Activated CD8-positive, alpha-beta T cell treated with anti-CD3 and anti-CD28 coated beads, Interleukin-2, amount 10 ng/mL, durations not matched to agents 7 days and 5 days (primary cell): ENCODE measurements at places on chromosomes 6 and 20. TPM values are rescaled to one million over a fixed set of nuclear protein-coding genes. Genes with fewer than 3 reads are reported as not detected.

DNA sequence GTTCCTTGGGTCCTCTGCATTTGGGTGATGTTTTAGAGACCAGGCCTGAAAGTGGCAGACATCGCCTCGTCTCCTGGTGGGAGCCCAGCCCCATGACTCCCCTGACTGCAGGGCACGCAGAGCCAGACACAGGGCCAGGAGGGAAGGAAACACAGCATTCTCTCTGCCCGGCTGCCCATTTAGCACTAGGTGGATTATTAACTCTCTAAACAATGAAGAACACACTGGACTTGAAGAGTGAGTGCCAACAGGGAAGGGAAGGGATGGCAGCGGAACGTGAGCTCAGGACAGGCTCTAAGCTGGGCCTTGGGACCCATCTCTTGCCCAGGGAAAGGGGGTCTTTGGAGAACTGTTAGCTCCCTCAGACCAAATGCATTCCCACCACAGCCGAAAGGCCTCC, 80.4 kb downstream of the TBXT start:
- no peaks in the 10 kb centered on the region for H3K36me3 ChIP-seq
- no peak for DNase-seq
- no peaks in the 10 kb centered on the region for H3K4me1 ChIP-seq
- no peak overlapping the region for H3K4me3 ChIP-seq
- peaks cover 5% of the 10 kb centered on the region for H3K27me3 ChIP-seq
- H3K27ac ChIP-seq, result no peak overlapping the region

GRCh38 chr6:117280922-117281321, 15.6 kb downstream of the VGLL2 start:
- no peaks in the 10 kb centered on the region for H3K4me1 ChIP-seq
- no peak overlapping the region for H3K4me3 ChIP-seq
- no peak overlapping the region for H3K27ac ChIP-seq
- peaks cover 12% of the 10 kb centered on the region for H3K27me3 ChIP-seq
- no peaks in the 10 kb centered on the region for H3K36me3 ChIP-seq
- DNase-seq, result no peak

- H3K36me3 ChIP-seq, result no peaks in the 10 kb centered on the region
- H3K4me3 ChIP-seq, result no peak overlapping the region
- peaks cover 8% of the 10 kb centered on the region for H3K27me3 ChIP-seq
- DNase-seq, result no peak
Measured at GRCh38 chr6:105194106-105194505, 14.3 kb upstream of the POPDC3 start.

DNA sequence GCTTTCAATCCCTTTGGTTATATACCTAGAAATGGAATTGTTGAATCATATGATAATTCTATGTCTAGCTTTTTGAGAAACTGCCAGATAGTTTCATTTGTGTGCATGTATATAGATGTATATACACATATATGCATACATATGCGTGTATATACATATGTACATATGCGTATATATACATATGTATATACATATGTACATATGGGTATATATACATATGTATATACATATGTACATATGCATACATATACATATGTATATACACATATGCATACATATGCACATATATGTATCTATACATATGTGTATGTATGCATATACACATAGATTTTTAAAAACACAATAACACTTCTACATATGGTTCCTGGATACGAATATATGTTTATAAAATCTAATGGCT, 8.4 kb downstream of the SF3B5 start:
- no peak overlapping the region for H3K27ac ChIP-seq
- peaks cover 2% of the 10 kb centered on the region for H3K36me3 ChIP-seq
- H3K27me3 ChIP-seq, result no peaks in the 10 kb centered on the region
- peaks cover 3% of the 10 kb centered on the region for H3K4me1 ChIP-seq
- no peak overlapping the region for H3K4me3 ChIP-seq

- H3K4me1 ChIP-seq, result no peaks in the 10 kb centered on the region
- no peak overlapping the region for H3K27ac ChIP-seq
- peaks cover 10% of the 10 kb centered on the region for H3K27me3 ChIP-seq
- no peak overlapping the region for H3K4me3 ChIP-seq
- peaks cover 5% of the 10 kb centered on the region for H3K36me3 ChIP-seq
Measured at GRCh38 chr20:25398376-25399036, 7.9 kb upstream of the ABHD12 start.

GRCh38 chr6:63352544-63353285, 32.9 kb upstream of the LGSN start:
- peak; percentile 58 for DNase-seq
- peaks cover 11% of the 10 kb centered on the region for H3K27me3 ChIP-seq
- peak overlapping the region; percentile 50 for H3K4me3 ChIP-seq
- H3K4me1 ChIP-seq, result peaks cover 24% of the 10 kb centered on the region

DNA sequence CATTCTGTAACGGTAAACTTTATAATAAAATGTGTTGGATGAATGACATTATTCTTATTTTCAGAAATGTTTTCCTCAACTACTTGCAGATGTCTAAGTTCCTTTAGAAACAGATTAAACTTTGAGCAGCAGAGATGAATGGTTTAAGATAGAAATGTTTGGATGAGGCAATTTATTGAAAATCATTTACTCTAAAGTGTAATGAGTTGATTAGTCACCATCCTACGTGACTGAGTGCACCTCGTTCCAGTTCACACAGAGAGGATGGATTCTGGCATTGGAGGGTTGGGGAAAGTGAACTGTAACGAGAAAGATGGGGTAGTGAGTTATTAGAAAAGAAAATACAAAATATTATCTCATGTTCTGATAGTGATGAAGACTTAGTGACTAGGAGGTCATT, 28.7 kb downstream of the SMPDL3A start:
- no peak overlapping the region for H3K27ac ChIP-seq
- no peak overlapping the region for H3K4me3 ChIP-seq
- no peaks in the 10 kb centered on the region for H3K36me3 ChIP-seq
- no peaks in the 10 kb centered on the region for H3K27me3 ChIP-seq
- no peaks in the 10 kb centered on the region for H3K4me1 ChIP-seq

- no peak overlapping the region for H3K4me3 ChIP-seq
- DNase-seq, result no peak
- no peak overlapping the region for H3K27ac ChIP-seq
- no peaks in the 10 kb centered on the region for H3K36me3 ChIP-seq
Measured at GRCh38 chr6:72553531-72554511, 68.0 kb upstream of the KCNQ5 start.

GRCh38 chr6:131694832-131695426, 6.3 kb downstream of the OR2A4 start:
- H3K4me1 ChIP-seq, result no peaks in the 10 kb centered on the region
- no peaks in the 10 kb centered on the region for H3K27me3 ChIP-seq
- H3K27ac ChIP-seq, result no peak overlapping the region

GRCh38 chr20:20037960-20038359, 14.3 kb downstream of the CRNKL1 start:
- peaks cover 63% of the 10 kb centered on the region for H3K36me3 ChIP-seq
- no peak overlapping the region for H3K27ac ChIP-seq
- no peak overlapping the region for H3K4me3 ChIP-seq
- no peaks in the 10 kb centered on the region for H3K4me1 ChIP-seq

GRCh38 chr6:161215876-161216615, 57.8 kb downstream of the AGPAT4 start:
- H3K27me3 ChIP-seq, result no peaks in the 10 kb centered on the region
- DNase-seq, result no peak
- H3K4me1 ChIP-seq, result no peaks in the 10 kb centered on the region
- H3K36me3 ChIP-seq, result peaks cover 2% of the 10 kb centered on the region

- H3K27me3 ChIP-seq, result peaks cover 2% of the 10 kb centered on the region
- H3K36me3 ChIP-seq, result no peaks in the 10 kb centered on the region
- no peak overlapping the region for H3K27ac ChIP-seq
- DNase-seq, result no peak
Measured at GRCh38 chr20:61233590-61233989, 18.5 kb upstream of the CDH4 start.

DNA sequence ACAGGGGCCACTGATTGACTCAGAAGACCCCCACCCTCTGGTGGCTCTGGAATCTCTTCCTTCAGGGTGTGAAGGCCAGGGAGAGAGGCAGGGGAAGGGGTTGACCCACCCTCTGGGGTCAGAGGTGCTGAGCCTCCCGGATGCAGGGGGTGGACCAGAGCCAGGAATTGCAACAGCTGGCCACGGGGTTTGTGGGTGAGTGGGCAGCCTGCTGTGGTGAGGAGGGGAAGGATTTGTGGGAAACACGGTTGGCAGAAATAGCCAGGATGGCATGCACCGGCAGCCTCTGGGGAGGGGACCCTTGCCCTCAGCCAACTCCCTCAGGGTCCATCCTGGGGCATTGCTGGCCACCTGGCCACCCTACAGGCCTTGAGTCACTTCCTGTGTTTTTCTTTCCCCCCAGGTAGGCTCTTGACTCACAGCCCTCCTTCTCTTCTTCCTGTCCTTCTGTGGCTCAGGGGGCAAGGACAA, 92.8 kb downstream of the MRPL14 start:
- H3K27ac ChIP-seq, result no peak overlapping the region
- H3K4me3 ChIP-seq, result no peak overlapping the region
- DNase-seq, result no peak
- H3K4me1 ChIP-seq, result peaks cover 2% of the 10 kb centered on the region
- no peaks in the 10 kb centered on the region for H3K36me3 ChIP-seq
- peaks cover 5% of the 10 kb centered on the region for H3K27me3 ChIP-seq

DNA sequence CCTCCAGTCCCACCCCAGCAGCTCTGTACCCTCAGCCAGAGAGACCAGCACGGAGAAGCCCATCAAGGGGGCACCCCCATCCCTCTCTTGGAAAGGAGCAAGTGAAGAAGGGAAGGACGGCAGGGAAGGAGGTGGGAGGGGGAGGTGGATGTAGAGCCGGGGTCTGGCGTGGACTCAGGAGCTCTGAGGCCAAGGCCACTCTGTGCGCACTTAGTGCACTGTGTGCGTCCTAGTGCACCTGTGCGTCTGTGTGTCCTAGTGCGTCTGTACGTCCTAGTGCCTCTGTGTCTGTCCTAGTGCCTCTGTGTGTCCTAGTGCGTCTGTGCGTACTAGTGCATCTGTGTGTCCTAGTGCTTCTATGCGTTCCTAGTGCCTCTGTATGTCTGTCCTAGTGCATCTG, 54.2 kb downstream of the DSTN start:
- no peaks in the 10 kb centered on the region for H3K27me3 ChIP-seq
- peaks cover 20% of the 10 kb centered on the region for H3K36me3 ChIP-seq
- DNase-seq, result no peak
- no peak overlapping the region for H3K4me3 ChIP-seq
- H3K4me1 ChIP-seq, result no peaks in the 10 kb centered on the region

DNA sequence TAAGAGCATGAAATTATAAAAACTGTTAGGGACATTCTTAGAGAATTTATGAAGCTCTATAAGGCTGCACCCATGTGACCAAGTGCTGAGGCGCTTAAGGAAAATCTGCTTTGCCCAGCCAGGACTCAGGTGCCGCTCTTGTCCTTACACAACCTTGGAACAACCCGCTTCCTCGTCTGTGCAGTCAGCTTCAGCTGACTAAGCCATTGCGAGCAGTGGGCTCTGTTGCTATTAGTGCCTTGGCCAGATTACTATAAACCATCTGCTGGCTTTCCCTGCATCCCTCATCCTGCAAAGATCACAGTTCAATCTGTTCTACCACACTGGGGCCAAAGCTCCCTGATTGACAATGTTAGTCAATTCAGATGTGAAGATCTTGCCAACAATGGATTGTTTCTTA, 89.1 kb upstream of the E2F3 start:
- no peak overlapping the region for H3K27ac ChIP-seq
- H3K4me1 ChIP-seq, result peaks cover 11% of the 10 kb centered on the region
- H3K27me3 ChIP-seq, result peaks cover 8% of the 10 kb centered on the region
- H3K4me3 ChIP-seq, result no peak overlapping the region
- DNase-seq, result no peak

DNA sequence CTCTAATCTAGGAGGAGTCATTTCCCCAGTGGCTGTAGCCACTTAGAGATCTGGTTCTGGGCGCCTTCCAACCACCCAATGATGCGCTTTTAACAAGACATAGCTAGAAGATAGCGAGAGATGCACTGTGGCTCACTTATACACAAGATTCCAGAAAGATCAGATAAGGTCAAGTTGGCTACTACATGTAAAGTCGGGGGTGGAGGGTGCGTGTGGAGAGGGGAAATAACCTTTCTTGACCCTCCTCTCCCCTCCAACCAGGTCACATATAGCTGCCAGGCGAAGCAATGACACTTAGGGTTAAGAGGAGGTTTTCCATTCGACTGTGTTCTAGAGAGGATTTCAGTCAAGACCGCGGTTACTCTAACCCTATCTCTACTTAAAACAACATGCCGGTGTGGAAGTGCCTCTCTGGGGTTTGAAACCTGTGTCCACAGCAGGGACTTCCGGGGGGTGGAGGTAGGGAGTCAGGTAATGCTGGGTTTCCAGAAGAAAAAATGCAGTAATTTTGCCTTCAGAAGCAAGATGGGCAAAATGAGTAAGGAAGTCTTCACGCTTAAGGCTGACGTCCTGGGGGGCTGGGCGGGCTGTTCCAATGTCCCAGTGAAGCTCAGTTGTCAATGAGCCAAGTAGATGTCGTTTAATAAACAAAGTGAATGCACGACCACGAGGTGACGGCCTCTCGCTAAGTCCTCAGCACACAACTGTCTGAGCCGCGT, 1.8 kb upstream of the SIM1 start:
- H3K27me3 ChIP-seq, result peaks cover 82% of the 10 kb centered on the region
- peak overlapping the region; percentile 1 for H3K4me3 ChIP-seq
- peak; percentile 14 for DNase-seq

GRCh38 chr6:28696682-28697081, 171.0 kb downstream of the GPX5 start:
- H3K4me1 ChIP-seq, result peaks cover 7% of the 10 kb centered on the region
- no peak overlapping the region for H3K27ac ChIP-seq
- no peak for DNase-seq
- peaks cover 68% of the 10 kb centered on the region for H3K27me3 ChIP-seq
- H3K4me3 ChIP-seq, result no peak overlapping the region

GRCh38 chr20:875115-875514, 41.0 kb downstream of the ANGPT4 start:
- no peaks in the 10 kb centered on the region for H3K27me3 ChIP-seq
- H3K4me1 ChIP-seq, result peaks cover 9% of the 10 kb centered on the region

DNA sequence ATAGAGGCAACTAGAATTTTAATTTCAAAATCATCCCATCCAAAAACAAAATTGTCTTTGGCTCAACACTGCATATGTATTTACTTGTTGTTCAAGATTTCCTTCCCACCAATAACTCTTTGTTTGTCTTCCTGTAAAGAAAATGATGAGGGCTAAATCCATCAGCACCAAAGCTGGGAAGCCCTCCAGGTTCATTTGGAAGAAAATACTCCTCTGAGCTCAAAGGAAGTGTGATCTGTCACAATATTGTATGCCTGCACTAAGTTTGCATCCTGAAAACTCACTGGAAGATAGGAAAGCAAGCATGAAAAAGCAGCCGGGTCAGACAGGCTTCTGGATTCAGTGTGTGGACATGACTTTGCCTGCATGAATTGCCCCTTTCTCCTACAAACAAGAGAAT, 28.7 kb upstream of the OPRM1 start:
- H3K4me1 ChIP-seq, result no peaks in the 10 kb centered on the region
- H3K36me3 ChIP-seq, result no peaks in the 10 kb centered on the region
- DNase-seq, result no peak
- no peaks in the 10 kb centered on the region for H3K27me3 ChIP-seq

Gene AKAP12
- total RNA-seq, result 0.08 TPM

Gene HTR1B
- total RNA-seq, result not detected

Gene CTAGE9
- not detected for total RNA-seq

Gene OOEP
- total RNA-seq, result 0.87 TPM

Gene SYTL3
- 48.3 TPM for total RNA-seq

Gene RNF144B
- total RNA-seq, result 1.9 TPM

Gene STK38
- 54.4 TPM for total RNA-seq
